M059J (cell line): ENCODE measurements at places on chromosomes 6 and 20. TPM values are rescaled to one million over a fixed set of nuclear protein-coding genes. Genes with fewer than 3 reads are reported as not detected.

COL20A1 gene
- total RNA-seq, result not detected in 2 replicates

DNA sequence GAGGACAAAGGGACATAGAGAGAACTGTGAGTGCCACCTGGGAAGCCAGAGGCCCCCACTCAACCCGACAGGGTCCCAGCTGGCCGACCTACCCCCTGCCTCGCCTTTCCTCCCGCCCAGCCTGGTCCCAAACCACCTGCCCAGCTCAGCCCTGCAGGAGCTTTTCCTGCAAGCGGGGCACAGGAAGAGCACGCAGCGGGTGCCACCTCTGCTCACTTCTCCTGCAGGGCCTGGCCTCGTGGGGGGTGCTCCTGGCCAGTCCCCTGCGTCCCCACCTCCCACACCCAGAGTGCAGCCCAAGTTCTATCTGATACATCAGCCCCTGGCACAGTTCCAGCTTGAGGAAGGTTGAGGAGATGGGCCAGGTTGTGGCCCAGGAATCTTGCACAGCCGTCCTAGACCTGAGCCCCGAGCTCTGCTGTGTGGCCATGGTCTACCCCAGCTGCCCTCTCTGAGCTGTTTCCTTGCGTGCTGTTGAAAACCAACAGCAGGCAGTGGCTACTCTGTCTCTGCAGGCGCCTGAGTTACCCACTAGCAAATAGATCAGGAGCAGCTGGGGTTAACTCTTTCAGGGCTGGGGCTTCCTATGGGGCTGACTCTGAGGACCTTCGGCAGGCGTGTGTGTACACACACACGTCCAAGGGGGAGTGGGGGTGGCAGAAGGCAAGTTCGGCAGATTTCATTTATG, 1.7 kb downstream of the NECAB3 start:
- DNase-seq, result no peak

GRCh38 chr20:39097889-39098288, 135.7 kb downstream of the DHX35 start:
- no peak for DNase-seq

HDGFL1 gene
- not detected in 2 replicates for total RNA-seq

DNA sequence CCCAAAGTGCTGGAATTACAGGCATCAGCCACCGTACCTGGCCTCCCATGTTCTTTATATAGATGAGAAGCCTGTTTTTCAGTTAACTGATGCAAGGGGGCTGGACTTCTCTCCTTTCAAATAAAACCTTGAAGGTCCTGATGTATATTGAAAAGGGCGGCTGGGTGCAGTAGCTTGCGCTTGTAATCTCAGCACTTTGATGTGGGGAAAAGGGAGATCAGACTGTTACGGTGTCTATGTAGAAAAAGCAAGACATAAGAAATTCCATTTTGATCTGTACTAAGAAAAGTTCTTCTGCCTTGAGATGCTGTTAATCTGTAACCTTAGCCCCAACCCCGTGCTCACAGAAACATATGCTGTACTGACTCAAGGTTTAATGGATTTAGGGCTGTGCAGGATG, 16.1 kb upstream of the SAMHD1 start:
- no peak for DNase-seq
